ENCODE measurements at places on chromosomes 13 and 19. TPM values are rescaled to one million over a fixed set of nuclear protein-coding genes. Genes with fewer than 3 reads are reported as not detected.

- peaks cover 43% of the 10 kb centered on the region for H3K4me1 ChIP-seq
- no peak overlapping the region for H3K4me3 ChIP-seq
- DNase-seq = peak; percentile 86
- no peaks in the 10 kb centered on the region for H3K36me3 ChIP-seq
These were observed 25.7 kb downstream of the SH3GL1 start for GRCh38 chr19:4374498-4375163.

TEAD2 gene
- total RNA-seq = 55.2 TPM

DPF1 gene
- total RNA-seq = 1.0 TPM

DNA sequence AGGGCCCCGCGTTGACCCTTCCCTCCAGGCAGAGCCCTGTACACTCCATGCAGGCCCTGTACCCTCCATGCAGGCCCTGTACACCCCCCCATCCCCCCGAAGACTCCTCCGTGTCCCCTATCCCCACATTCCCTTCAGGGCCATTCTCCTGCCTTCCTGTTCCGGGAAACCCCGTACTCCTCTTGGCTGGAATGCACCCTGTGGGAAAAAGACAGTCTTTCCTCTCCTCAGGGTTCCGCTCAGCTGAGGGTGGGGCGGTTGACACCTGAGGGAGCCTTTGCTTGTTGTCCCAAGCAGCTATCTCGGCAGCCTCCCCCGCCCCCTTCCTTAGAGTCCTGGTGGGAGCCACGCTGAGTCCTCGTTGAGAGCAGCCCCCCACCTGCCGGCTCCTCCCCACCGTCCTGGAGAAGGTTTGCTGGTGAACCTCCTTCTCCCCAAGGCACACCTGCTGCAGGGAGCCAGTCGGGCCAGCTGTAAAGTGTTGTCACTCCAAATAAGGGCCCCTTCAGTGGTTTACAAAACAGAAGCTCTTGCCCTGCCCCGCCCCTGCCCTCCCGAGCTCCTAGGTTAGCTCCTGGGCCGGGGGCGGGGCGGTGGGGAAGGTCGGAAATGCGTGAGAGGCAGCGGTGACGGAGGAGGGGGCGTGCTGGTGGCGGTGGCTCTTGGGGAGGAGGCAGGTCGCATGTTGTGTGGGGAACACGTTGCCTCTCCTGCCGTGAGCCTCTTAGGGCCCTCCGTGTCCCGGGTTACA lies 1.5 kb downstream of the GNA11 start:
- H3K4me3 ChIP-seq = peak overlapping the region; percentile 83
- no peak for DNase-seq
- peaks cover 39% of the 10 kb centered on the region for H3K4me1 ChIP-seq
- no peaks in the 10 kb centered on the region for H3K27me3 ChIP-seq
- no peak overlapping the region for H3K27ac ChIP-seq
- H3K36me3 ChIP-seq = no peaks in the 10 kb centered on the region

DNA sequence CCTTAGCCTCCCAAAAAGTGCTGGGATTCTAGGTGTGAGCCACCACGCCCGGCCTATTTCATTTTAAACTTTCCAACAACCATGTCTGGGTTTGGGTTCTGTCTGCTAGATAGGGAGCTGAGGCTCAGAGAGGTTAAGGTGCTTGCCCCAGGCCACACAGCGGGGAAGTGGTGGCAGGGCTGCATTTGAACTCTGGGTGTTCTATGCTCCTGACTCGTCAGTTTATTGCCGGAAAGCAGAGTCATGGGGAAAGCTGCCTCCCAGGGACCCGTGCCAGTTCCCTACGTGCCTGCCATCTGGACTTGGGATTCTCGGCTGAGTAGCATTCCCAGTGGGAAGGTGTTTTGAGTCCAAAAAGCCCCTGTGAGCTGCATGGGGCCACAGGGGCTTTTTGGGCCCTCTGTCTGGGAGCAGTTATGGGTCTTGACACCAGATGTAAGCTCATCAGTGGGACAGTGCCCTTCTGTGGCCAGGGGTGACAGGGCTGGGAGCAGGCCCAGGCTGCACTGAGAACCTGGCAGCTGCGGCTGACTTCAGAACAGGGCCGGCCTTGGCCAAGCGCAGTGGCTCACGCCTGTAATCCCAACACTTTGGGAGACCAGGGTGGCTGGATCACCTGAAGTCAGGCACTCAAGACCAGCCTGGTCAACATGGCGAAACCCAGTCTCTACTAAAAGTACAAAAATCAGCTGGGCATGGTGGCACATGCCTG lies 10.9 kb downstream of the RFX1 start:
- no peak overlapping the region for H3K27ac ChIP-seq
- DNase-seq = no peak
- H3K4me1 ChIP-seq = no peaks in the 10 kb centered on the region
- H3K4me3 ChIP-seq = no peak overlapping the region
- H3K36me3 ChIP-seq = no peaks in the 10 kb centered on the region
- no peaks in the 10 kb centered on the region for H3K27me3 ChIP-seq

DNA sequence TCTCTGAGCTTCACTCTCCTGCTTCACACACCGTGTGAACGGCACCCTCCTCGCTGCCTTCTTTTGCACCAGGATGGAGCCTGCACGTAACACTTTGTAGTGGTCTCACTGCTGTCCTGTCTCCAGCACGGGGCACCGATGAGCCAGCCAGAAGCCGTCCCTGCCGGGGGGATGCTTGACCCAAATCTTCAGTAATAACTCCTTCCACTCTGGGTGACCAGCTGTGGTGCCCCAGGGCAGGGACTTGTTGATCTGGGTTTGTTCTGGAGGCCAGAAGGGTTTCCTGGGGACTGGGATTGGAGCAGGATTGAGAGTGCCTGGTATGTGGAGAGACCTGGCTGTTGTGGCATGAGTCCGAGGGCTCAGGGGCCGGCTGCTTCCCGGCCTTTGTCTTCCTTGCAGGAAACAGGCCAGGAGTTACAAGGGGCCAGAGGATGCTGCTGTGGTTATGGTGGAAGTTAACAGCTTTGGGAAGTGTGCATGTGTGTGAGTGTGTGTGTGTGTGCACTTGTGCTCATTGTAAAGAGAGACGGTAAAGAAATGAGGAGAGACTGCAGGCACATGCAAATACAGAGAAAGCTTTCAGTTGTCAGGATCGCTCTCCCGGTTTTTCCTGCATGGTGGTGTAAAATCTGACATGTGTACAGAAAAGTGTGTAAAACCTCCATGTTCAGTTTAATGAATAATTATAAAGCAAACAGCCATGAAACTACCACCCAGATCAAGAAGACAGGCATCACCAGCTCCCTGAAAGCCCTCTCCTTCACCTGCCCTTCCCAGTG lies 18.9 kb downstream of the PAK4 start:
- H3K27me3 ChIP-seq = no peaks in the 10 kb centered on the region
- no peaks in the 10 kb centered on the region for H3K36me3 ChIP-seq

- H3K4me3 ChIP-seq = peak overlapping the region; percentile 91
- H3K36me3 ChIP-seq = no peaks in the 10 kb centered on the region
- H3K27me3 ChIP-seq = no peaks in the 10 kb centered on the region
- no peak for DNase-seq
These were observed 823 bp downstream of the DOCK6 start for GRCh38 chr19:11261431-11261970.

DNA sequence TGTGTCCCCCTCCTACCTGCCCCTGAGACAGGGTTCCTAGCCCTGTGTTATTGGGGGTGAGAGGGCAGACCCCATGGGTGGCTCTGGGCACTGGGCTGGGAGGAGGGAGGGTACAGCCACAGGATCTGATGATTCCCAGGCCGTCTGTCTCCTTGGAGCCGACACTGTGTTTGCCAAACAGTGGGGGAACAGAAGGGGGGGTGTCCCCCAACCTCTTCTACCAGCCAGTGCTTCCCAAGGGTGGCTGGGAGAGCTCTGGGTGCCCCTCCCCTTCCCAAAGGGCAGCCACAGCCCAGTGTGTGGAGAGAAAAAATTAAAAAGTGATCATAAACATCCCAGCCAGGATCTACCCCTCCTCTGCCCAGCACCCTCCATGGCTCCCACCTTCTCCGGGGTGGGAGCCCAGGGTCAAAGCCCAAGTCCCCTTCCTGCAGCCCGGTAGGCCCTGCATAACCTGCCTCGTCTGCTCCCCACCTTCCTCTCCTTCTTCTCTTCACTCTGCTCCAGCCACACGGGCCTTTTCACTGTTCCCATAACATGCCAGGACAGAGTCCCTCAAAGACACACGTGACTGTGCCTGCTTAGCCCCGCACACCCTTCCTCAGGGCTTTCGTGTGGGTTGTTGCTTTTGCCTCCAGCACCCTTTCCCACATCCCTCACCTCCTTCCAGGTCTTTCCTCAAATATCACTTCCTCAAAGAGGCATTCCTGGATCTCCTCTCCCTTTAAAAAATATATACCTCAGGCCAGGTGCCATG lies 1.4 kb upstream of the PLIN4 start:
- peak overlapping the region; percentile 78 for H3K27ac ChIP-seq
- no peaks in the 10 kb centered on the region for H3K27me3 ChIP-seq
- DNase-seq = no peak

RGL3 gene
- total RNA-seq = 9.0 TPM

GRCh38 chr19:19305696-19306095 lies 14.6 kb downstream of the SUGP1 start:
- no peak for DNase-seq
- H3K27ac ChIP-seq = no peak overlapping the region
- no peaks in the 10 kb centered on the region for H3K4me1 ChIP-seq
- H3K4me3 ChIP-seq = no peak overlapping the region

TMIGD2 gene
- total RNA-seq = not detected

DNA sequence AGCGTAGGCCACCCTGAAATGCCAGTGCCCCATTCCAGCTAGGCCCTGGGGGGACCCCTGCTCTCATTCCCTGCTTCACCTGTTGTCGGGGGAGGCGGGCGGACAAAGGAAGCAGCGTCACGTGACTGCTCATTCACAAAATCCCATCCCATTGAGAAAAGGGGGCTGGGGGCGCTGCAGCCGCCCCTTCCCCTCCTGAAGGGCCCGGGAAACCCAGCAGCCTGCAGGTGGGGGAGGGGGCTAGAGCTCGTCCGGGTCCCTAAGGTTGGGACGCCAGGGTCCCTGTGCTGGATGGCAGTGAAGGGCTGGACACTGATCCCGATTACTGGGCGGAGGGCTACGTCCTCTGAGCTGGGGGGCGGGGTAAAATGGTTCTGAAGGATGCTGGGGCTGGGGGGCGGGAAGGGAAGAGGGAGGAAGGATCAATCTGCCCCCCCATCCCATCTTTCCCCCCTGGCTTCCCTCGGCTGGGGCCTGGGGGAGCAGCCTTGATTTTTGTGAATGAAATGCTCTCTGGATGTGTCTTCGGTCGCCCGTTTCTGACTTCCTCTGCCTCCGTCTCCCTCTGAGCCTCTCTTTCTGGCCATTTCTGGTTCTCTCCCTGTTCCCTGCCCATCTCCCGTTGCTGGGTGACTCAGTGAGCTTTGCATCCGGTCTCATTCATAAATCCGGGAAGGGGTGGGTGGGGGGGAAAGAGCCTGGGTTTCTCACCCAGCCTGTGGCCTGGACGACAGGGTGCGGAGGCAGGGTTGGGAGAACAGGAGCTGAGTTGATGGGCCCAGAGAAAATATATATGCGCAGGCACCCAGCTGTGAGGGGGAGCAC lies 816 bp downstream of the SPRED3 start:
- H3K4me1 ChIP-seq = peaks cover 10% of the 10 kb centered on the region
- DNase-seq = no peak
- H3K36me3 ChIP-seq = no peaks in the 10 kb centered on the region
- H3K27ac ChIP-seq = no peak overlapping the region

- H3K27me3 ChIP-seq = no peaks in the 10 kb centered on the region
- DNase-seq = no peak
- H3K4me1 ChIP-seq = peaks cover 2% of the 10 kb centered on the region
- H3K36me3 ChIP-seq = no peaks in the 10 kb centered on the region
- no peak overlapping the region for H3K27ac ChIP-seq
These were observed 211.0 kb upstream of the ZNF536 start for GRCh38 chr19:30161021-30161655.

GRCh38 chr13:45508776-45509175 lies 44.0 kb downstream of the COG3 start:
- no peaks in the 10 kb centered on the region for H3K27me3 ChIP-seq
- DNase-seq = no peak
- H3K36me3 ChIP-seq = no peaks in the 10 kb centered on the region
- H3K4me1 ChIP-seq = no peaks in the 10 kb centered on the region
- H3K4me3 ChIP-seq = no peak overlapping the region

DNA sequence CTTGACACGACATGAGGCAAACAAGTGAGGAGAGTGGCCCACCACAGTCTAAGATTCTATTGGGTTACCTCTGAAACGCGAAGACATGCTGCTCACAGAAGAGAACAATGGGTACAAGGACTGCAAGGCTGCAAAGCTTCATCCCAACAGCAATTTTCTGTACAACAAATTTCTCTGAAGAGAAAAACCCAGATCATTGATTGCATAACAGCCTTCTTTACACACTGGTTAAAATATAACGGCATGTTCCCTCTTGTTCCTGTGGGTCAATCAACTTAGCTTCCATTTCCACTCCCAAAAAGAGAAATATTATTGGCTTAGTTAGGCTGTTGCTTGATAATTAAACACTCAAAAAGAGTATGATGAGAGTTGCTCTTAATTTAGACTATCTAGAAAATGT lies at the start of gene CPB2:
Gene CPB2, minus strand, starts transcription at position 166 of the 400 bp plus-strand sequence. Its CDS starts 24 bp downstream, at position 142.
- no peak within 1 kb of the TSS for H3K27ac ChIP-seq
- H3K4me3 ChIP-seq = no peak within 1 kb of the TSS
- no peak for DNase-seq
- no peaks in the 10 kb centered on the region for H3K27me3 ChIP-seq
- no peaks in the 10 kb centered on the region for H3K36me3 ChIP-seq

CLC gene
- total RNA-seq = not detected

ATP1A3 gene
- total RNA-seq = not detected

RASGRP4 gene
- 0.60 TPM for total RNA-seq

F7 gene
- 2.1 TPM for total RNA-seq

All from ovary (tissue), 10 donors.